ENCODE measurements at places on chromosomes 2 and 18.

GRCh38 chr2:240320204-240320993 lies 115.1 kb upstream of the GPC1 start:
- DNase-seq, result no peak

DNA sequence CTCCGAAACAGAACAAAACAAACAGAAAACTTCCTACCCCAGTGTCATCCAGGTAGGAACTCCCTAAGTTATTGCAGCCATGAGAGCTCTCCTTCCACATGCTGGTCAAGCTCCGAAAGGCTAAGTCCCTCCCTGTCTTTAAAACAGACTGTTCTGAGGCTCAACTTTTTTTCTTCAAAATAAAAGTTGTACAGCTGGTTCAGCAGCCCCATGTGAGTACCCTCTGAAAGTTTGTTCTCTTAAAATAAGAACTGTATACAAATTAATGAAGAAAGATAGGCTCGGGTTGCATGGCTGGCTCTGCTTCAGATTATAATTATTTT lies at the start of gene PDE1A:
TSS of gene PDE1A (minus strand) at position 119 of the 323 bp plus-strand sequence.
- no peak for DNase-seq

DNA sequence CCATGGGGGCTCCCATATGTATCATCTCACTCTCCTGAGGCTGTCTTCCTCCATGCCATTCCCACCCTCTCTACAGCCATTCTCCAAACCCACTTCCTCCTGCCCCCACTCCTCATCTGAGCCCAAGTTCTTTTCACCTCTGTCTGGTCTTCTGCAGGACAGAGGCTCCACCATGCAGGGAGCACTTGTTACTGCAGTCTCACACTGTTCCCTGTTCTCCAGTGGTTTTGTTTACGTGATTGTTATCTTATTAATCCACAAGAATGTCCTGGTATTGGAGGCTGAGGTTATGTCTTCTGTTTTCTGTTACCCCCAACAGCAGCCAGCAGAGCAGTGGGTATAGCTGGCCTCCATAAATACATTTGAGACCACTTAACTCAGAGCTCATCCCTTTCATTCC lies 51.4 kb downstream of the PAX8 start:
- DNase-seq, result no peak

- DNase-seq, result peak; percentile 37
Measured at GRCh38 chr18:23609390-23610023, 23.2 kb upstream of the NPC1 start.

GRCh38 chr18:24726727-24727492 lies 266.5 kb downstream of the HRH4 start:
- peak; percentile 77 for DNase-seq

GRCh38 chr2:8003462-8004075 lies 678.3 kb upstream of the ID2 start:
- DNase-seq, result peak; percentile 7

DNA sequence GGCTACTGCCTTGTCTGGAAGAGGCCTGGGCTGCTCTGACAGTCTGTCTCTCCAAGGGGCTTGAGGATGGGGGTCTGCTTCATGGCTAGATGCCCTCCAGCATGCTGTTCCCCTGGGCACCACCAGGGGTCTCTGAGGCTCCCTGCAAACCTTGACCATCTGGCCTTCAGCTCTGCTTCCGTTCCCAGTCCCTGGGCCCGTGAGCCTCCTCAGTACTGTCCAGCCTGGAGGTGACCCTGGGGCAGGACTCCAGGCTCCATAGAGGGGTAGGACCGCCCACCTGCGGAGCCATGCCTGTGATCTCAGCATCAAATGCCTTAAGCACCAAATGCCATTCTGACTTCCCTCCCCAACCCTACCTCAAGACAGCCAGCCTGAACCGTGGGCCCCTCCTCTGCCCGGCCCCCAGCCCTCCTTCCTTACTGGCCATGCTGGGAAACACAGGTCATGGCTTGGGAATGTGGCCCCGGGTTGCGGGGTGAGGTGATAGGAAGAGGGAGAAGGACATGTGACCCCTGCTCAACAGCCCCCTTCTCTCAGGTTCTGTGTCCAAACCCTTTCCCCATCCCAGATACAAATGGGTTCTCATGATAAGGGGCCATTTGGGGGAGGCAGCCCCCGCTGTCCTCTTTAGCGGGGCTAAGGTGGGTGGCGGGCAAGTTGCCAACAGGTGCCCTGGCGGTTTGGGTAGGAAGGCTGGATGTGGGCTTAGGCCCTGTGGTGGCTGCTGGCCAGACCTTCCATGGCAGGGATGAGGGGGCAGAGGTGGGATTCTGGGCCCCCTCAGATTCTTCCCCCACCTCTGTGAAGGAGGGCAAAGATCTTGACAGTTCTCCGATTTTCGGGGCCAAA lies 25.0 kb downstream of the SPEG start:
- peak; percentile 42 for DNase-seq

All from KBM-7 (cell line).